ENCODE measurements at places on chromosomes 1 and 21.

- DNase-seq = no peak
Measured at GRCh38 chr21:16418226-16418625, 688.4 kb downstream of the USP25 start.

GRCh38 chr1:14282707-14283106 lies 315.8 kb upstream of the KAZN start:
- no peak for DNase-seq

DNA sequence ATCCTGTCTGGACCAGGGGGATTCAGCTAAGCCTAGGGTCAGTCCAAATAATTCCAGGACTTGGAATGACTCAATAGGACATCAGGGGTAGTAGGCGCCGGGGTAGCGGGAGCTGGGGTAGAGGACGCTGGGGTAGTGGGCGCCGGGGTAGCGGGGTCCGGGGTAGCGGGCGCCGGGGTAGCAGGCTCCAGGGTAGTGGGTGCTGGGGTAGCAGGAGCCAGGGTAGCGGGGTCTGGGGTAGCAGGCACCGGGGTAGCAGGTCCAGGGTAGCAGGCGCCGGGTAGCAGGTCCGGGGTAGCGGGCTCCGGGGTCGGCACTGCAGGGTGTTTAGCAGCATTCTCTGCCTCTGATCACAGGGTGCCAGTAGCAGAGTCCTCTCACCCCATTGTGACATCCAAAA lies 248.9 kb downstream of the KCNJ6 start:
- no peak for DNase-seq

- no peak for DNase-seq
Measured at GRCh38 chr1:112702420-112703261, 4.3 kb downstream of the RHOC start.

- DNase-seq = no peak
Measured at GRCh38 chr1:226304291-226304955, 4.5 kb downstream of the LIN9 start.

GRCh38 chr1:24688033-24688432 lies 44.9 kb downstream of the SRRM1 start:
- no peak for DNase-seq

- no peak for DNase-seq
Measured at GRCh38 chr1:236338096-236338495, 56.0 kb upstream of the EDARADD start.

DNA sequence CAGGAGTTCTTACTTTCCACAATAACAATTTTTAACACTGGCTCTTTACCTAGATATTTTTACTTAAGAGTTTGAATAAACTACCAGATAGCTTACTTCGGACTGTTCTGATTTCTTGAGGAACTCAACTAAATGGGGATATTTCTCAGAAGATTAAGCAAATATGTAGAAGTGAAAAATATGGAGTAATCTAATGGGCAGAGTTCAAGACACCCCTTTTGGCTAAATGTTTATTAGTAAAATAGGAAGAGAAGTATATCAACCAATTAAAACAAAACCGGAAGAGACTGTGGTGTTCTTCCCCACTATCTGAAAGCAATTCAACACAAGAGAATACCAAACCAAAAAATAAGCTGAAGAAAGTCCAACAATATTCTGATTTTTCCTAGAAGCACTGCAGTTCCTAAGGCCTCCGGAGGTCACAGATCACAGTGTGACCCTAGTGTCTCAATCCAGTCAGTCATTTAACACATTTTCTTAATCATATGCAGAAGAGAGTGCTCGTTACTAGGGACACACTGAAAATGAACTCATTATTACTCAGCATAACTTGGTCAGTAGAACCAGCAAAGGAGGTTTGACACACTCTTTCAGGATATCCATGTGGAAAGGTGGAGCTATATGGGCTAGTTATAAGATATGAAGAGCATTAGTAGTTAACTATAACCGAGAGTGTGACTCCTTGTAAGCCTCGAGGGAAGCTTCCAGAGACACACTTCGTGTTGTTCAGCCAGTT lies 5.2 kb downstream of the SIPA1L2 start:
- no peak for DNase-seq

DNA sequence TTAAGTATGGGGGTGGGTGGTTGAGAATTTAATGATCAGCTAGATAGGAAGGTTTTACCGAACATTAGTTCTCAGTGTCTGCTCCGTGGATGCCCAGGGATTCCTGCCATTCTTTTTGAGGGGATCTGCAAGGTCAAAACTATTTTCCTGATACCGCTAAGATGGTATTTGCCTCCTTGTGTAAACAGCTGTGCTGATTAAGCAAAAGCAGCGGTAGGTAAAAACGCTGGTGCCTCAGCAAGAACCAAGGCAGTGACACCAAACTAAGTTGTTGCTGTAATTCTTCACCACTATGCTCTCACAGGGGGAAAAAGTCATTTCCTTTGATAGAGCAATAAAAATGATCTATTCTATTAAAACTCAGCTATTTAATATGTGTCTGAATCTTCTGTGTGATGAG lies 229.0 kb downstream of the FMN2 start:
- DNase-seq = no peak

- no peak for DNase-seq
Measured at GRCh38 chr1:29638281-29638680, 402.0 kb downstream of the PTPRU start.

DNA sequence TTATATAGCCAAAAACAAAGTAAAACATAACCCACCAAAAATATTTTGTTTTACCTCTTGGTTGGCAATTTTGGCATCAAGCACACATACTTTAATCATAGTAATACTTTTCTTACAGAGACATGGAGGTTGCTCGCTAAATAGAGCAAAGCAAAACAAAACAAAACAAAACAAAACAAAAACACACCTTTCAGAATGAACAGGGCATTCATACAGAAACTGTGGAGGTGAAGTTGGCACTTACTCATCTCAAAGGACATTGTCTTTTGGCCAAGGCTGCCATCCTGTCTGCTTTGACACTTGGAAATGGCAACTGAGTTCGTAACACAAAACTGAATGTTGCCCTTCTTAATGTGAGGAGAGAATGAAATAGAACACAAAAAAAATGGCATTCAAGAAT lies 773.1 kb downstream of the USP25 start:
- no peak for DNase-seq

DNA sequence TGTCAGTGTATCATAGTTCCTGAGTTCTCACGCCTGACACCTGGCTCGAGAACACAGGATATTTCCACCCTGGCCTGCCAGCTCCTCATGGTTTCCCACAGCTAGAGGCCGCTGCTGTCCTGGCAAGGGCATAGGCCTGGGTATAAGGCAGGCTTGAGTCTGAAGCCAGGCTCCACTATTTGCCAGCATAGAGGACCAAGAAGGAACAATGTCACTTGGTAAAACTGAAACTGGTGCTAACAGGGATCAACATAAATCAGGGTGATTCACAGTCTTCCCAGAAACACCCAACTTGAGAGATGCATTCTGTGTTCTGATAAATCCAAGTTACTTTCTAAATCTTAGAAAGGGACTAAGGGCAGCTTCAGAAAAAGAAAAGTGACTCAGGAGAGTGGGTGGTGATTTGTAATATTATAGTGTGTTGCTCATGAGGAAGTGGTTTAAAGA lies 6.9 kb upstream of the S100A2 start:
- DNase-seq = no peak

GRCh38 chr1:14320986-14321385 lies 277.5 kb upstream of the KAZN start:
- no peak for DNase-seq

DNA sequence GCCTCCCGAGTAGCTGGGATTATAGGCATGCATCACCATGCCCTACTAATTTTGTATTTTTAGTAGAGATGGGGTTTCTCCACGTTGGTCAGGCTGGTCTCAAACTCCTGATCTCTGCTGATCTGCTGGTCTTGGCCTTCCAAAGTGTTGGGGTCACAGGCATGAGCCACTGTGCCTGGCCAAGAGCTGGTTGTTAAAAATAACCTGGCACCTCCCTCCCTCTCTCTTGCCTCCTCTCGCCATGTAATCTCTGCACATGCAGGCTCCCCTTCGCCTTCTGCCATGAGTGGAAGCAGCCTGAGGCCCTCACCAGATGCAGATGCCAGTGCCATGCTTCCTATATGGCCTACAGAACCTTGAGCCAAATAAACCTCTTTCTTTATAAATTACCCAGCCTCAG lies 74.7 kb upstream of the TLR5 start:
- DNase-seq = no peak

- DNase-seq = no peak
Measured at GRCh38 chr1:207321790-207322645, 540 bp downstream of the CD55 start.

DNA sequence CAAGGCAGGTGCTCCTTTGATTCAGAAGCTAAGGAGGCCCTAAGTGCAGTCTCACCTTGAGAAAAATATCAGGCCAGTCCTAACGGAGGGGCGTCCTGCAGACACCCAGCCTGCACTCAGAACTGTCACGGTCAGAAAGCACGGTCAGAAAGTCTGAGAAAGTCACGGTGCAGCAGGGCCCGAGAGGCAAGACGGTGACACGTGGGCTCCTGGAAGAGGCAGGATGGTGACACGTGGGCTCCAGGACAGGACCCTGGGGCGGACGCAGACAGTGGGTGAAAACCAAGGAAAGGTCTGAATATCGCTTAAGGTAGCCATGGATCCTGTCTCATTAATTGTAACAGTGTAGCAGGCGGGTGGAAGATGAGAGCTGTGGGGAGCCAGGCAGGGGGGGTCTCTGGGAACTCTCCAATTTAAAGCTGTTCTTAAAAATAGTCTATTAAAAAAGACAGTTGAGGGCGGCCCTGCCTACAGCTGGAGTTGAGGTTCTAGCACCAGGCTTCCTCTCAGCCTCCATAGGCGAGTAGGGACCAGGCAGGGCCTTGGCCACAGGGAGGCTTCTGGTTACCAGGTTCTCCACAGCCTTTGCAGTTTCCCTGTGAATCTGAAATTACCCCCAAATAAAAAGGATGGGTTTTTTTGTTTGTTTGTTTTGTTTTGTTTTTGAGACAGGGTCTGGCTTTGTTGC lies 65.2 kb downstream of the FAAP20 start:
- DNase-seq = no peak

DNA sequence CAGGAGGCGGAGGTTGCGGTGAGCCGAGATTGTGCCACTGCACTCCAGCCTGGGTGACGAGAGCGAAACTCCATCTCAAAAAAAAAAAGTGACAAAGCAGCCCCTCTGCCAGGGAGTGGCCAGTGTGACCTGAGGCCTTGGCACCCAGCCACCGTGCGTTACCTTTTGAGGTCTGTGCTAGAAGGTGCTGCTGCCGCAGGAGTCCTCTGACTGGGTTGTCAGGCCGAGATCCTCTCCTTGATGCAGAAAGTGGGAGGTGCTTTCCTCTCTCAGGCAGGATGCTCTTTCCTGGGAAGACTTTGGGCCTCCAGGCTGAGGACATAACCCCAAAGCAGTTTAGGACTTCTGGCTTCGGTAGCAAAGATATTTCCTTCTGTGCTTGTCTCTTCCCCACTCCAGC lies 280.5 kb upstream of the VAMP3 start:
- no peak for DNase-seq

GRCh38 chr1:53319296-53320101 lies 8.4 kb downstream of the LRP8 start:
- DNase-seq = no peak

DNA sequence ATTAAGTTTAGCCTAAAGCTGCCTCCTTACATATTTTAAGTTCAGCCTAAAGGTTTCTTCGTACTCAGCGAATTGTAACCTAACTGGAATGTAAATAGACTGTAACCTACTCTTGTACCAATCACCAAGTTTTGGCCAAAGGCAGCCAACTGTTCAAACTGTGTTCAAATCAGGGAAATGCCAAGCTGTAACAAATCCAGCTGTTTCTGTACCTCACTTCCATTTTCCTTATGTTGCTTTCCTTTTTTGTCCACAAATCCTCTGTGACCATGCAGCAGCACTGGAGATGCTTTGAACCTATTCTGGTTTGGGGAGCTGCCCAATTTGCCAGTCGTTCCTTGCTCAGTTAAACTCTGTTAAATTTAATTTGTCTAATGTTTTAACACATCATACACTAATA lies 3.2 kb upstream of the APOBEC4 start:
- no peak for DNase-seq

DNA sequence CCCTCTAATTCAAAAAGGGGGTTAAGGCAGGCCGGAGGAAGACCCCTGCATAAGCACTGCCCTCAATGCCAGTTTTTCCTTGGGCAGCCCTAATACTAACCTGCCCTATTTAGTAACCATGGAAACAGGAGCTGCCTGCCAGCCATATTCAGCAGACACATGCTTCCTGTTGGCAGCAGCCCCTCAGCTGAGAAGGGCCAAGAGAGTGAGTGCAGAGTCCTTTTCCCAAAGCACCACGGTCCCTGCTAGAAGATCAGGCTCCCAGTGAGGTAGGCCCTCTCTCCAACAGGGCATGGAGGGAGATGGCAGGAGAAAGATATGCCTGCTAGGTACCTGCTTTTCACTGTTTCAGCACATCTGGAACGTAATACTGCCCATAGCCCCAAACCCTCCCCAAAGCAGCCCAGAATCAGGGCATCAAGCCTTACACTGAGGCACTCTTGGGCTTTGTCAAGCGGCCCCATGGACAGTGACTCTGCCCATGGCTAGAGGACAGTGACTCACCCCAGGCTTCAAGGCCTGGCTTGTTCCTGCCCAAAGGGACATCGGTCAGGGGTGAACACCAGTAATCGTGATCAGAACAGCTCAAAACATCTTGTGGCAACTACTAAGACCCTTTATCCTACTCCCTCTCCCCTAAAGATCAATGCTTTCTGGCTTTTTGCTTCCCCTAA lies 64.5 kb downstream of the BCAR3 start:
- DNase-seq = no peak

GRCh38 chr1:8679395-8679800 lies 138.0 kb downstream of the RERE start:
- no peak for DNase-seq

- DNase-seq = no peak
Measured at GRCh38 chr1:12539320-12539704, 78.7 kb downstream of the DHRS3 start.

GRCh38 chr1:32859915-32860314 lies 10.8 kb downstream of the FNDC5 start:
- DNase-seq = no peak

GRCh38 chr1:96060621-96061020 lies 661.0 kb upstream of the PTBP2 start:
- DNase-seq = no peak

GRCh38 chr1:169680377-169681019 lies 30.9 kb downstream of the SELL start:
- DNase-seq = no peak

DNA sequence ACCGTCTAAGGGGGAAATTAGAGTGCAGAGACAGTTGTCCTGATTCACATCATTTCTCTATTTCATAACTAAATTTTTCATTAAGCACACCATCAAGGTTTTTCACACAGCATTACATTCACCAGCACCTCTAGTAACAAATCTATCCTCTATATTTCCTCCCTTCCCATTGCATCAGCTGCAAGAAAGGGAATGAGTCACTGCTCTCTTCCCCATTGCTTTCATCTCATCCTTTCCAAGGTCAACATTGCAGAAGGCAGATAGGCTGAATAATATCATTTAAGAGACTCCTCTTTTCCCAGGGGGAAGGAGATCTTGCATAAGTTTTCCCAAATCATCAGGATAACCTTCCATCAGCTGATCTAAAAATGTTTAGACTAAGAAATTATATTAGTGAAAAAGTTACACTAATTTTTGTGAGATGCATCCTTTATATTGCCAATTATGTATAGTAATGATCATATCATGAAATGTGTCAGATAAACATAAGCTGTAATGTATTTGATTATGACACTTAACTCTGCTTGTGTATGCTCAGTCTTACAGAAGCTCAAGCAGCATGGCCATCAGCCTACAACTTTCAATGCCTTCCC lies 4.3 kb downstream of the INTS7 start:
- DNase-seq = no peak

- no peak for DNase-seq
Measured at GRCh38 chr1:26449868-26450267, 17.7 kb downstream of the DHDDS start.

Measured in activated CD8-positive, alpha-beta memory T cell treated with anti-CD3 and anti-CD28 coated beads for 1 hour (primary cell).